ENCODE measurements at places on chromosomes 2 and 18. TPM values are rescaled to one million over a fixed set of nuclear protein-coding genes. Genes with fewer than 3 reads are reported as not detected.

DNA sequence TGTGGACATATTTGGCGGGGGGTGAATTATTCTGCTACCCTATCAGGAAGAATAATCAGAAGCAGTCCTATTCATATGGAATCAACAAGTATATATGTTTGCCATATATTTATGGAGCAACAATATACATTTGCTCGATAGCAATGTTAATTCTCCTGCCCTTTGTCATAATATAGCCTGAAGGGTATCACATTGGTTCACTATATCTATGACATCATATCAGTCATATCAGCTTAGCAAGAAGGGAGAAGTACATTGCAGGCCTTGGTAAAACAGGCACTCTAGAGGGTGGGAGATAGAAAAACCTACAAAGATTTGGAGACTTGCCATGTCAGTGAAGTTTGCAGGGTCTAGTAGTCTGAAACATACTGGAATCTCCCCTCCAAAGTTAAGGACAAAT lies 128.4 kb downstream of the ATL2 start:
- DNase-seq = no peak

DNA sequence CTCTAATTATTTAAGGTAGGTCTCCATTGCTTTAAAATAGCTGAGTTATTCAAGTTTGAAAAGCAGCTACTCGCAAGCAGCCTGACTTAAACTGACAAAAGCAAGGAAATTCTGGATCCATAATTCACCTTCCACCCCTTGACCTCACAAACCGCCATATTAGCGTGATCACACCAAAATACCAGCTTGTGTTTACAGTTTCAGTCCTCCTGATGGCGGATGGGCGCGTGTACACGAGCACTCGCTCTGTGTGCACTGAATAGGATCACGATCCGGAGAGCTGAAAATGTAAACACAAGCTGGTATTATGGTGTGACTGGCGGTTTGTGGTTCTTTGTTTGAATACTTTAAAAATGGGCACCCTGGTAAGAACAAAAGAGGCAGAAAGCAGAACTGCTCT lies 42.4 kb upstream of the PSMD14 start:
- DNase-seq = no peak

GRCh38 chr2:229454934-229455631 lies 184.0 kb upstream of the PID1 start:
- peak; percentile 60 for DNase-seq

DNA sequence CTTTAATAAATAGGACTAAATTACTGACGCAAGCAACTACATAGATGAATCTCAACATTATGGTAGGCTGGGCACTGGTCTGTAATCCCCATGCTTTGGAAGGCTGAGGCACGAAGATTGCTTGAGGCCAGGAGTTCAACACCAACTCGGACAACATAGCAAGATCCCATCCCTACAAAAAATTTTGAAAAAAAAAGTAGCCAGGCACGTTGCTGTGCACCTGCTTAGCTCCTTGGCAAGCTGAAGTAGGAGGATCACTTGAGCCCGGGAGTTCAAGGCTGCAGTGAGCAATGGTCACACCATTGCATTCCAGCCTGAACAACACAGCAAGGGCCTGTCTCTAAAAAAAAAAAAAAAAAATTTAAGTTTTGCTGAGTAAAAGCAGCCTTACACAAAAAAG lies 43.4 kb upstream of the VIT start:
- no peak for DNase-seq

The C2orf80 gene
- not detected for total RNA-seq

GRCh38 chr2:203016716-203017115 lies 2.0 kb downstream of the NBEAL1 start:
- no peak for DNase-seq

The CKAP2L gene
- total RNA-seq = 25.5 TPM

DNA sequence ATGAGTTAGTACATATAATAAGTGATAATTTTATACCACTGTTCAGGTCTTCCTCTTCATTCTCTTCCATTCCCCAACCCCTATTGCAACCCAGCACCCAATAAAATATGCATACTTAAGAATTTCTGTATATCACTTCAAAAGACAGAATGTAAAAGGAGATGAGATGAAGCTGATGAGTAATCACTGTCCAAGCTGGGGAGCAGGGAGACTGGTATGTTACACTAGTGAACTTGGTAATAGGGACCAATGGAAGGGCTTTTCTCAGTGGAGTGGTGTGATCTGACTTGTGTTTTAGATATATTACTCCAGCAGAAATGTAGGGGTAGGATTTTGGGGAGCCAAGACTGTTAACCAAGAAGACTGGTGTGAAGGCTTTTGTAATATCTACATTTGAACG lies 18.0 kb upstream of the ARHGAP28 start:
- DNase-seq = no peak

GRCh38 chr2:104752504-104752903 lies 101.4 kb upstream of the POU3F3 start:
- DNase-seq = no peak

DNA sequence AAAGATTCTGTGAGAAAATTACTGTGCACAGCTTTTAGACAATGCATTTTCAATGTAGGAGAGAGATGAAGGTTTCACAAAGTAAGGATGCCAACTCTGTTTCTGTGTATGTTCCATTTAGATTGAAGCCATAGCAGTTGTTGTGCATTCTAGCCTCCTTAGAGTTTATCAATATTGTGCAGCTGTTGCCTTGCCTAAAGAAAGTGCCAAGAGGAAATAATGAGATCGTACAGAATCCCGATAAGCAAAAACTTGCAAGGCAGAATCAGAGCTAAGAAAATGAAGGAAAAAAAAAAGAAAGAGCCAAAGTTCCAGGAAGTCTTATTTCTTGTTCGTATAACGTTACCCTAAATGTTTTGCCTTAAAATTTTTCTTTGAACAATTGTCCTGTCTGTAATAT lies 965.0 kb downstream of the DCDC2C start:
- no peak for DNase-seq

- no peak for DNase-seq
Measured at GRCh38 chr2:14231391-14231898, 401.1 kb upstream of the LRATD1 start.

DNA sequence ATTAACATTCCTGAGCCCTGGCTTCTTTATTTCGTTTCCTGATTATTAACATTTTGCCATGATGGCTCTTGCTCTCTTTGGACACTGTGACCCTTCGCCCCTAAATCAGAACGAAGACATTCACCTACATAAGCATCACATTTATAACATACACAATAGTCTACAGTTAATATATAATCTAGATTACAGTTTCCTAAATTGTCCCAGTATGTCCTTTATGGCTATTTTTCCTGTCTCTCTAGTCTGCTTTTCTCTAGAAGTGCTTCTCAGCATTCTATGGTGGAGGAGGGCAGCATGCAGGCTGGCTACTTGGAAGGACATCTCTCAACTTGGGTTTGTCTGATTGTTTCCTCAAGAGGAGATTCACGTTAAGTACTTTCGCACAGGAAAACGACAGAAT lies 49.9 kb downstream of the FAM210A start:
- DNase-seq = no peak

GRCh38 chr2:27989149-27989548 lies 98.6 kb downstream of the BABAM2 start:
- DNase-seq = peak; percentile 11

The COL6A3 gene
- 296 TPM for total RNA-seq

DNA sequence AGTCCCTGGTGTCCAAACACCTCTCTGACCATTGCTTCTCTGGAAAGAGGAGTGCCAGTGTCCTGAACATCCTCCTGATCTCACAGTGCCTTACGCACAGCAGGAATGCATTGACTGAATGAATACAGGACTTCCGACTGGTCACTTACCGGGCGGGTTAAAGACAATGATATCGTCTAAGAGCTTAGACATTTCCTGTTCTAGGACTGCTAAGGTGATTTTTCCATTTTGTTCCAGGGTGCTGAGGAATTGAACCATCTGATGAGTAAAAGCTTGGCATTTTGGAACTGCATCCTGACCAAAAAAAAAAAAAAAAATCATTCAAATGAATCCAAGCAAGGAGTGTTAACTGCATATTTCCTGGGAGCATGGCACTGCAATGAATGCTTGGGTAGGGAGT lies 40.0 kb downstream of the SIGLEC15 start:
- DNase-seq = no peak

DNA sequence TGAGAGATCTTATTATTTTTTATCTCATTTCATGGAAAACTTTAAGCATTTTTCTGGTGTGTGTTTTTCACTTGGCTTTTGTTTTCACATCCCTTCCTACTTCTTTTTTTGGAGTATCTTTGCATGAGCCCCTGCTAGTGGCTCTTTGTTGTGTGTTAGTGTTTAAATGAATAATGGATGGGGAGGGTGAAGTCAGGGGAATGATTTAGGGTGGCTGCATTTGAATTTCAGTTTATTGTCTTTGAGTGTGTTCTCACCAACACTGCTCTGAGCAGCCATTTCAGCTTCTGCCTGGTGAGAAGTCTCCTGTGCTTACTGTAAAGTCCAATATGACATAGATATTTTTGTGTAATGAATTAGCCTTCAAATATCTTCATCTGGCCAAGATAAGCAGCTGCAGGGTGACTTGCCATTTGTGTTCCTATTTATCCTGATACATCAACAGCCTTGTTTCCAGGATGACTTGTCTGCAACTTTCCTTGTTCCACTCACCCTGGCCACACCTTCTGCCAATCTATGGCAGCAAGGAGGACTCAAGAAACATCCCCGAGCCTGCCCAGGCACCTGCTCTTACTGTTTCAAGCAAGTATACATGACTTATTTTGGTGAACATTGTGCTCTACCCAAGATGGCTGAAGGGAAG lies 182.6 kb downstream of the PDE11A start:
- no peak for DNase-seq

- DNase-seq = no peak
Measured at GRCh38 chr18:61470031-61470674, 136.9 kb downstream of the CDH20 start.

GRCh38 chr2:151619337-151619989 lies 114.8 kb downstream of the NEB start:
- peak; percentile 20 for DNase-seq

DNA sequence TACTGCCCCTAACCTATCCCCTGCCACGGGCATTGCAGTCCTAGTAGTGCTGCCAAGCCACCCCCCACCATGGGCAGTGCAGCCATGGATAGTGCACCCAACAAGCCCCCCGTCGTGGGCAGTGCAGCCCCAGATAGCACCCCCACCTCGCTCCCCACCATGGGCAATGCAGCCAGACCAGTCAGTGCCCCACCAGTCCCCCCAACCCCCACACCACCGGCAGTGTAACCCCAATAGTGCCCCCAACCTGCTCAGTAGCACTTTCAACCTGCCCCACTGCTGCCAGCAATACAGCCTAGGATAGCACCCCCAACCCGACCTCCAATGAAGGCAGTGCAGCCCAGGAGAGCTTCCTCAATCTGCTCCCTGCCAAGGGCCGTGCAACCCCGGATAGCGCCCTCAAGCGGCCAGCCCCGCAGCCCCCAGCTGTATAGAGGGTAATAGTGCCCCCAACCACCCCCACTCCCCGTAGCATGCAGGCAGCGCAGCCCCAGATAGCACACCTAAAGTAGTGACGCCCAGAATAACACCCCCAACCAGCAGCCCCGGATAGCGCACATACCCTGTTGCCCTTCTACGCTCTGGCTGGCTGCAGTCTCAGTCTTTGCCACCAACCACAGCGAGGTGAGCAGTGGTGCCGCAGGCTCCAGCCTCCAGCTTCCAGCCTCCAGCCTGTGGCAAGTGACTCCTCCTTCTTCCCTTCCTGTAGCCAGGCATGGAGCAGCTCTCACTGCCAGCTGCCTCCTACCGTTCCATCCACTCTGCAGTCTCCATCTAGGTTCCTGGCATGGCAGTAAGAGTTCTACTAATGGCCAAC lies 45.4 kb upstream of the ANKRD62 start:
- DNase-seq = peak; percentile 69

GRCh38 chr2:20990442-20991430 lies 53.1 kb downstream of the APOB start:
- DNase-seq = no peak

DNA sequence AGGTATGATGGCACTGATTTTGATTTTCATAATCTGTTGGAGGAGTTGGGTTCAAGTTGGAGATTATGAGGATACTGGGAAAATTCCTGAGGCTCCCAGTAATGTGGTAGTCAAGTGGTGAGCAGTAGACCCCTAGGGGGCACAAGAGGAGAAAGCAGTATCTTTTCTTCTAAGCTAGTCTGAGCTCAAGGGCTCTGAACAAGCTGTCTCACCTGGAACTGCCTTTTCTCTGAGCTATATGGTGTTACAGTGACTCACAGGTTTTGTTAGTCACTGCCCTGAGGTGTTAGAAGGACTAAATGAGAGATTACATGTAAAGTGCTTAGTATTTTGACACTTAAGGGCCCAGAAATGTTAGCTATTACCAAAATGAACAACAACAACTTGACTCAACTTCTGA lies 42.2 kb downstream of the CD302 start:
- DNase-seq = peak; percentile 57

The NHEJ1 gene
- 22.0 TPM for total RNA-seq

- DNase-seq = no peak
Measured at GRCh38 chr2:85830645-85831044, 58.1 kb downstream of the ST3GAL5 start.

GRCh38 chr2:20640411-20641122 lies 10.3 kb downstream of the HS1BP3 start:
- no peak for DNase-seq

DNA sequence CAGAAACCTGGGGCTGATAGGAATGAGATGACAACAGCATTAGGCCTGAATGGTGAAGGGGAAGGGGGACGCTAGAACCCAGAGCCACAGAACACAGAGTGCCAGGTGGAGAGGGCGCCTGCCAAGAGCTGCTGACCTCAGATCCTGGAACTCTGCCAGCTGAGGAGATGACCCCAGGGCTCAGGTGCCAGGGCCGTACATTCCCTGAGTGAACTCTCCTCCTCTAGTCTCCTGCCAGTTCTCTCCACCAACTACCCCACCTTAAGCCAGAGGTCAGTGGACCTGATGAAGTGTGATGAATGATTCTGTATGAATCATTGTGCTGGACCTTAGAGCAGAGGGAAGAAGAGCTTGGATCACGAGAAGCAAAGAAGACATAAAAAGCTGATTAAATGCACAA lies 1582.2 kb upstream of the ACVR2A start:
- no peak for DNase-seq

DNA sequence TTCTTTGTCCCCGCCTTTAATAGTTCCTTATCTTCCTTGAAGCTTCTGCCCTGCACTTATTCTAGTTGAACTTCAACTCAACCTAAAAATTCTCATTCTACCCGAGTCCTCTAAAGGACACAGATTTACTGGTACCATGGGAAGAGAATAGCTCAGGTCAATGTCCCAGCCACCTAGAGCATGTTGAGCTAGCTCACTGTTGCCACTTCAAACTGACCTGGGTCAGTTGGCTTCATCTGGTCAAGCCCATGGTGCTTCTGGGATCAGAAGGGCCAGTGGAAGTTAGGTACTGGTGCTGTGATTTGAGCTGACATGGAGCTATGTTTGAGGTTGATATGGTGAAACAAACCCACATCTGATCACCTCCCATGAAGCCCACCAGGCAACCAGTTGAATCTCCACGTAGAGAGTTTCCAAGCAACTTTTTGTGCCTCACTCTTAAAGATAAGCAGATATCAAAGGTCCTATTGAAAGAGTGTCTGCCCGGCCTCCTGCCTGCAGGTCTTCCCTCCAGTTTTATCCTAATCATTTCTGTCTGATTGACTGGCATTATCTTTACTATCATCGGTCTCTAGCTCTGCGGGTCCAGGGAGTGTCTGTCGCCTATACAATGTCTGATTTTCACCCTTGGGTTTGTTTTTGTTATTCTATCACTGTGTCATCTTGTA lies 17.2 kb downstream of the GREB1 start:
- no peak for DNase-seq

GRCh38 chr18:70289351-70290312 lies 787 bp downstream of the SOCS6 start:
- peak; percentile 27 for DNase-seq
